Renal cortex interstitium (tissue), 15 donors: ENCODE measurements at places on chromosomes 6 and 20. TPM values are rescaled to one million over a fixed set of nuclear protein-coding genes. Genes with fewer than 3 reads are reported as not detected.

- DNase-seq, result no peak
These were observed 59.2 kb upstream of the CD93 start for GRCh38 chr20:23145281-23145700.

Gene LKAAEAR1
- polyA plus RNA-seq, result not detected

Gene FNDC1
- polyA plus RNA-seq, result 6.4 TPM

DNA sequence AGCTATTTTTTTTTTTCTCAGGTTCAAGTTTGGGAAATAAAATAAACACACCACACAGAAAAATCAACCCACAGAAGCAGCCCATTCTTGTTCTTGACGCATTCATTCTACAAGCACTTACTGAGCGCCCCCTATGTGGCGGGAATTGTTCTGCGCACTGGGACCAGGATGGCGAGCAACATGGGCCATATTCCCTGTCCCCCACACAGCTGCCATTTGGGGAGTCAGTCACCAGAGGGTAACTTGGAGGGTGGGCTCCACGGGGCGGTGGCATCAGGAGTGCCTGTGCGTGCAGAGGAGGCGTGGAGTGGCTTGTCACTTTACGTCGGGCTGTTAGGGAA lies 185.0 kb upstream of the PDE10A start:
- no peak for DNase-seq

DNA sequence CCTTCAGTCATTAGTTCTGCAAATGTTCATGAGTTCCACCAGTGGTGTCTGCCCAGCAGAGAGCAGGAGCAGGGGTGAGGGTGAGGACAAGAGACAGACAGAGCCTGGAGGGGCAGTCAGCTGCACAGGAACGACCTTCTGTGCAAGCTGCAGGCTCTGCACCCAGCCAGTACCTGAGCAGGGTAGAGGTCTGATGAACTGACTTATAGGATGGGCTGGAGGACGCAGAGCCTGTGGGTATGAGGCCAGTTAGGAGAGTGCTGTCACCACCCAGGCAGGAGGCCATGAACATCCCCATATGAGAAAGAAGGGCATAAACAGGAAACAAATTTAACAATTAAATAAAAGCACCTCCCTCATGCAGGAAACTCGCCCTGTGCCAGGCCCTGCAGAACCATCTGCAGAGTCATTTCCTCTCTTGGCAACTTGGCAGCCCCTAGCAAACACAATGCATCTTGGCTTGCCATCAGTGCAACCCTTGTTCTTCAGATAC lies 17.9 kb downstream of the C6orf15 start:
- DNase-seq, result no peak
